Activated CD8-positive, alpha-beta memory T cell treated with anti-CD3 and anti-CD28 coated beads, Interleukin-2, amount 50 U/mL, for 4 hours (primary cell): ENCODE measurements at places on chromosomes 13 and 19.

GRCh38 chr13:73910733-73911132, 223.5 kb downstream of the KLF12 start:
- DNase-seq, result no peak

- no peak for DNase-seq
Measured at GRCh38 chr13:102214956-102215355, 186.9 kb downstream of the FGF14 start.

- DNase-seq, result no peak
Measured at GRCh38 chr13:73740666-73741065, 393.5 kb downstream of the KLF12 start.

- DNase-seq, result no peak
Measured at GRCh38 chr13:30108913-30109237, 198.5 kb downstream of the KATNAL1 start.

DNA sequence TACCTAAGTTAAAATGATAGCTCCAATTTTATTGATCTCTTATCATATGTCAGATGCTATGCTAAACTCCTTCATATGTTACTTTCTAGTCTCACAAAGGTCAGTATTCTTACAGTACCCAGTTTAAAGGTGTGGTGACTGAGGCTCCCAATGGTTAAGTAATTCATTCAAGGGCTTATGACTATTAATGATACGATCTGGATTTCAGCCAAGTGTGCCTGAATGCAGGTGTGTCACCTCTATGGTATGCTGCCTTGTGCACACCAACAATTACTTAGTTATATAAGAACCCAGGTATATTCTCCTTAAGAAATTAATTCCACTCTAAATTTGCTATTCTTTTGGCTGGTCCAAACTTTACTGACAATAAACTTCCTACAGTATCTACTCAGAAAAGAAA, 84.6 kb upstream of the TRPC4 start:
- no peak for DNase-seq
